ENCODE measurements at places on chromosomes 16 and 17. TPM values are rescaled to one million over a fixed set of nuclear protein-coding genes. Genes with fewer than 3 reads are reported as not detected.

RTN4RL1 gene
- not detected for total RNA-seq

PMFBP1 gene
- 0.21 TPM for total RNA-seq

GRCh38 chr16:164827-165538, 795 bp upstream of the HBM start:
- no peak for DNase-seq

- DNase-seq = no peak
These were observed 76.7 kb downstream of the PLD6 start for GRCh38 chr17:17129466-17129865.

NPIPA8 gene
- not detected for total RNA-seq

DNA sequence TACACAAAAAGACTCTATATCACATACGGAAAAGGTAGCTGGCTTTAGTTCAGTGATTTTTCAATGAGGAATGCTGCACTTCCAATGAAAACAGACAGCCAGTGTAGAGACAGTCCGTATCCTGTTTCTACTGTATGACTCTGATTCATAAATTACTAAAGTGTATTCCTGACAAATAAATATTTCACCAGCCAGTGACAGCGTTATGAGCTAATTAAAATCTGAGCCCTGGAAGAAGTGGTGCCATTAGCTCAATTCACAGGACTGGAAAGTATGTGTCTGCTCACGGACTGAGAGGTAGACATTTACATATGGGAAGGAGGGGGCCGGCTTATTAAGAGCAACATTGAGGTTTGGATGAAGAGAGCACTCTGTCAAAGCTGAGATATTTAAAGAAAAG, 207.9 kb upstream of the RBFOX1 start:
- DNase-seq = no peak

DNA sequence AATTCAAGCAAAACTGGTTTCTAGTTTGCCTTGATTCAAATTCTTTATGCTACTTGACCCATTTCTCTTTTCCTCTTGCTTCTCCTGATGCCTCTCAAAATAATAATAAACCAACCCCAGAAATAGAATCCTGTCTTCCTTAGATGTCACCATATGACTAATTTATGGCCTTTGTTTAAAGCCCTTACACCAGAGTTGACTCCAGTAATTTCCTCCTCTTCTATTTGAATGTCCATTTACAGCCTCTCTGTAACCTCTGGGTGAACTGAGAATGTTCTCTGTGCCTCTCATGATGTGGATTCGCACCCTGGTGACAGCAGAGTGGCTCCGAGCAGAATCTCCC, 31.5 kb downstream of the ZFHX3 start:
- DNase-seq = no peak

- DNase-seq = no peak
These were observed 78.4 kb downstream of the SYCE1L start for GRCh38 chr16:77277571-77277970.

DNA sequence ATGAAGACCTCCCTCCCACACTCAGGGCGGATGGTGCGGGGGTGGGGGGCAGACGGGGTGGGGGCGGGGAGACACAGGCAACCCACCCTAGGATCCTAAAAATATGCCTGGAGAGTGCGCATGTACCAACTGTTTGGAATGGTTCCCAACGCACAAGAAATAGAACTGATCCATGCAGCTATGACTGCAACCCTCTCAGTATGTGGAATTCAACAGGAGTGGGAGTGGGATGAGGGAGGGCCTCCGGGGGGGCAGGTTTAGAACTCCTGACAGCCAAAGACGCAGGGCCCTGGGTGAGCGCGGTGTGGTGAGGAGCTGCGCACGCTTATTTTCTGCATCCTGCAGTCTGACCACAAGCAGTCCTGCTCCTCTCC, 1.1 kb upstream of the P2RX5 start:
- no peak for DNase-seq

GRCh38 chr16:78645657-78646056, 546.2 kb downstream of the WWOX start:
- no peak for DNase-seq

OR3A3 gene
- total RNA-seq = not detected

DNA sequence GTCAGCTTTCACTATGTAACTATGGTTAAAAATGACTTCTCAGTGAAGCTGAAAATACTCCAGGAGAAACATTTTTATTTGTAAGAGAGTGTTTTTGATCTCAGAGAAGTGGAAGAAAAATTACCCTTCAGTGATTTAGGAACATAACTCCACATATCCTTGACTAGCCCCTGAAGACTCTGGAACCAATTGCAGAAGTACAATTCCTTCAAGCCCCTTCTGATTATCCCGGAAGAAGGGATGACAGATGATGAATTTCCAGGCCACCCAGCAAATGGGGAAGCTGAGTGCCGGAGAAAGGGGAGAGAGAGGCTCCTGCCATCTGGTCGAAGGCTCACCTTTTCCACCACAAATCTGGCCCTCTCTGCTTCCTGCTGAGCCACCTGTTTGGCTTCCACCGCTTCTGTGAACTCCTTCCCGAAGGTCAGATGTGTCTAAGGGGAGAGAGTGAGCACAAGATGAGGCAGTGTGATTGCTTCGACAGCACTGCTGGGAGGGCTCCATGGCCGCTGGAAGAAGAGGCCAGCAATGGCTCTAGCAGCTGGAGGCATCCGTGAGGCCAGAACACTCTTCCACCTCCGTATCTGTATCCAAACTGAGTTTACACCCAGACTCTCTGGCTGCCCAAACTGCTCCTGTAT, 8.1 kb downstream of the PHB1 start:
- no peak for DNase-seq

DNA sequence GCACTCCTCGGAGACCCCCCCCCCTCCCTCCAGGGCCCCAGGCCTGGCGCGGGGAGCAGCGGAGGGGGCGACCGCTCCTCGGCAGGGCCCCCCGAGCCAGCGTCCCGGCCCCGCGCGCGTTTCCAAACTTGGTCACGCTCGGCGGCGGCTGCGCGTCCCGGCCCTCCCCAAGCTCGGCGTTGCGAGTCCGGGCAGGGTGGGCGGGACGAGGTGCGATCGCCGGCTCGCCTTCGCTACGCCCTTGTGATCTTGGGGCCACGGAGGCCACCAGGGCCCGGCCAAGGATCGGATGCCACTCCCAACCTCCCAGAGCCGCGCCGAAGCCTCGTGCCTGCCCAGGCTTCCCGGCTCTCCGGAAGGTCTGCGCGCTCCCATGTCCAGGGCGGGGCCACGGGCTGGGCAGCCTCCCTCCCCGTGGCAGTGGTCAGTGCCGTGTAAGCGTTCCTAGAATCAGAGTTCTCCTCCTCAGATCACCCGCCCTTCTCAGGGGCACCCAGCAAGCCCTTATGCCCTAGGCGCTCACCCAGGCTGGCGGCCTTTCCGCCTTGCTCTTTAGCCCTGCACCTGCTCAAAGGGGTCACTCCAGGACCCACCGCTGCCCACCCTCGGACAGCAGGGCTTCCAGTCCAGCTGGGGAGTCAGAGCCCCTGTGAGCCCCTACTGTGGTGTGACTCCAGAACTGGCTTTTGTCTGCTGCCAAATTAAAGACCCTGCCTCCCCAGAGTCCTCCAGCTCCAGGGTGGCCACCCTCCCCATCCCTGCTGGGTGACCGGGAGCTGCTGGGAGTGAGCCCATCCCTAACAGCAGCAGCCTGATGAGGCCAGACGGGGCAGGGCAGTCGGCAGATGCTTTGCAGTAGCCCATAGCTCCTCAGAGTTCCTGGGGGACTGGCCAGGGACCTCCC, 12.2 kb upstream of the MRPS23 start:
- DNase-seq = no peak
